Cerebellar cortex (tissue), 1 donor: ENCODE measurements at places on chromosomes 11 and 22.

GRCh38 chr11:96474263-96474662 lies 84.5 kb downstream of the JRKL start:
- no peak for DNase-seq

DNA sequence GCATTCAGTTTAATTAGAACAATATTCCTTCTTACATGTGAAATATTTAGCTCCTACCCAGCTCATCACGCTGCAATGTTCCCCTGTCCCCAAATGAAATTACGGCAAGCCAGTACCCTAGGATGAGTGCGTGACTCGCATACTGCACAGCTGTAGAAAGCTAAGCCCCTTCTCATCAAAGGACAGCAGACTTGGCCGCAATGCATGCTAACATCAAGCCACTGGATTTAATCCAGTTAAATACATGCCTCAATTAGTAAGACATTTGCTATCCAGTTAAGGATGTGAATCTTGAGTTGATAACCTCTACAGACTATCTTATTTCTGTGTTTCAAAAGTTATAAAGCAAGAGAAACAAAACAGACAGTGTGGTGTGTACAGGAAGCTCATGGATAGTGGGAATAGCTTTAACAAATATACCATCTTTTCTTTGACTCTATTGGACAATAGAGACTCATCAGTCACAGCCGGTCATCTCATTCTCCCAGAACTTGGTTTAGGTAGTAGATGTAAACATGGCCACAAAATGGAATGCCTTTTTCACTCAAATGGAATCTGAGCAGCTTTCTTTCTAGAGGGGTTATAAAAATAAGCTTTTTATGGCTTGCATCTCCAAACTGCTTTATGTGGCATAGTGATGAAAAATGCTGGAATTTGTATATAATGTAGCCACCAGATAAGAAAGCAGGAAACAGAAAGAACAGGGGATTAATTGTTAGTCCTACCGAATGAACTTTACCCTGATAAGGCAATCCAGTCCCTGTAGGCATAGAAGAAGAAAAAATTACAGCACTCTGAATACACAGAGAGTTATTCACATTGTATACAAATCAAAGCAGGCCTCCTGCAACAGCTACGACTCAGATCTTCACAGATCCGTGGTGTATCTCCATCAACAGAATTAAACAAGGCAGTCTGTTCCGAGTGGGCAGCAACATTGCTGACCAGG lies 224.1 kb downstream of the CADM1 start:
- no peak for DNase-seq

DNA sequence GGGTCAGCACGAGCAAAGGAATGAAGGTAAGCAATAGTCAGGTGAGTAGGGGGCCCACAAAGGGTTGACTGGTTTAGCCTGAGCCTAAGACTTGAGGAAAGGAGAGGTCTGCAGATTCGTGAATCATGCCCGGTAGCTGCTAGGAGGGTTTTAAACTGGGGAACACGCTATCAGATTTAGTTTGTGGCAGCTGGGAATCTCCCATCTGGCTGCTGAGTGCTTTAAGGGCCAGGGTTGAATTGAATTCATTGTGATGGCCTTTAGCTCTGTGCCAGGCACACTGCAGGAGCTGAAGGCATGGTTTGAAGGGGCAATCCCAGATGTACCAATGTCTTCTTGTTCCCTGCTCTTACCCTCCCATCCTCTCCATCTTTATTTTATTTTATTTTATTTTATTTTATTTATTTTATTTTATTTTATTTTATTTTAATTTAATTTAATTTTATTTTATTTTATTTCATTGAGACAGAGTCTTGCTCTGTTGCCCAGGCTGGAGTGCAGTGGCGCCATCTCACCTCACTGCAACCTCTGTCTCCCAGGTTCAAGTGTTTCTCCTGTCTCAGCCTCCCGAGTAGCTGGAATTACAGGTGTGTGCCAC lies 1.9 kb upstream of the NECTIN1 start:
- DNase-seq, result no peak

DNA sequence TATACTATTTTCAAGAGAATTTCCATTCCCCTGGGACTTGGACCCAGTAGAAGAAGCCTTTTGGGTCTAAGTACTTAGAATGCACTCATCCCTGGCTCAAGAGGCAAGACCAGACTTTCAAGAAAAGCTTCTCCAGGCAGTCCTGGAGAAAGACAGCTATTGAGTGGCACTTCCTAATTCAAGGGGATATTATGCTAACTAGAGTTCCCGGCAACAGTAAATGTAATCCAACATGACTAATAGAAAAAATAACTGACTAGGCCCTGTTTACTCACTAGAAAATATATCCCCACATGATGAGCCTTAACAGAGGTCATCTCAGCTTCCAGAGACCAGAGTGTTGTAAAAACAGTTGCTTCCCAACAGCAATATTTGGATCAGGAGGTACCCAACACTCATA lies 47.2 kb upstream of the AKIP1 start:
- no peak for DNase-seq
